T-helper 17 cell (primary cell): ENCODE measurements at places on chromosomes 1 and 21. TPM values are rescaled to one million over a fixed set of nuclear protein-coding genes. Genes with fewer than 3 reads are reported as not detected.

GRCh38 chr1:167137793-167138510 lies 44.1 kb downstream of the STYXL2 start:
- no peak for DNase-seq

DNA sequence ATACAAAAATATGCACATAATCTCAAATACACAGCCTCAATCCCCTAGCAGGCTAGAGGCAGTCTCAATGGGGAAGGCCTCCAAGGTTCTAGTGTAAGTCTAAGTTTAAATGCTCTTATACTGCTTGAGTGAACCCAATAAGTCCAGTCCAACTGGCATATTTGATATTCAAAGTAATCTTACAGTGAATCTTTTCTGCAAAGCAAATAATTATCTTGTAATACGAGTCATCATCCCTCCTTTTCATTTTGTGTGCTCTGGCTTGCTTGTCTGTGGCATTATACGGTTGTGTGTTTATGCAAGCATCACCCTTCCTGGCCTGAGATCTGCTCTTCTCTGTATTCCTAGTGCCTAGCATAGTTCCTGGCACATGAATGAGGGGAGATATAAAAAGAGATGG lies 166.9 kb upstream of the HMGB4 start:
- DNase-seq, result no peak

- no peak for DNase-seq
Observed at GRCh38 chr1:246640747-246641146, 74.5 kb downstream of the CNST start.

GRCh38 chr21:32772281-32773047 lies 909 bp upstream of the PAXBP1 start:
- peak; percentile 14 for DNase-seq

GRCh38 chr1:193054169-193054675 lies 4.9 kb downstream of the UCHL5 start:
- DNase-seq, result no peak

DNA sequence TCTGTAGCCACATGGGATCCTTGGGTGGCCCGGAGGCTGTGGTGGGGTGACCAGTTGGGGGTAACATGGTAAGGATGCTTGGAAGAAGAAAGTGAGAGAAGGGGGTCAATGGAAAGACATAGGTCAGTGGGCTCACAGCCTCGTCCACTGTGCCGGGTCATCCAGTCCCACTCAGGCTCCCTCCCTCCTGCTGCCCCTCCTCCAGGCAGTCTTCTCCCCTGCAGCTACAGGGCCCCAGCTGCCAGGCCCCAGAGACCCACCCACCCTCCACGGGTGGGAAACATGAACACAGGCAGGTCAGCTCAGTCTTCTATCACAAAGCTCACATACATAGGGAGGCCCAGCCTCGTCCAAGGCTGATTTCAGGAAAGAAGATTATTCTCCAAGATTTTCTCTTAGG lies 158.3 kb downstream of the ST6GALNAC5 start:
- no peak for DNase-seq

DNA sequence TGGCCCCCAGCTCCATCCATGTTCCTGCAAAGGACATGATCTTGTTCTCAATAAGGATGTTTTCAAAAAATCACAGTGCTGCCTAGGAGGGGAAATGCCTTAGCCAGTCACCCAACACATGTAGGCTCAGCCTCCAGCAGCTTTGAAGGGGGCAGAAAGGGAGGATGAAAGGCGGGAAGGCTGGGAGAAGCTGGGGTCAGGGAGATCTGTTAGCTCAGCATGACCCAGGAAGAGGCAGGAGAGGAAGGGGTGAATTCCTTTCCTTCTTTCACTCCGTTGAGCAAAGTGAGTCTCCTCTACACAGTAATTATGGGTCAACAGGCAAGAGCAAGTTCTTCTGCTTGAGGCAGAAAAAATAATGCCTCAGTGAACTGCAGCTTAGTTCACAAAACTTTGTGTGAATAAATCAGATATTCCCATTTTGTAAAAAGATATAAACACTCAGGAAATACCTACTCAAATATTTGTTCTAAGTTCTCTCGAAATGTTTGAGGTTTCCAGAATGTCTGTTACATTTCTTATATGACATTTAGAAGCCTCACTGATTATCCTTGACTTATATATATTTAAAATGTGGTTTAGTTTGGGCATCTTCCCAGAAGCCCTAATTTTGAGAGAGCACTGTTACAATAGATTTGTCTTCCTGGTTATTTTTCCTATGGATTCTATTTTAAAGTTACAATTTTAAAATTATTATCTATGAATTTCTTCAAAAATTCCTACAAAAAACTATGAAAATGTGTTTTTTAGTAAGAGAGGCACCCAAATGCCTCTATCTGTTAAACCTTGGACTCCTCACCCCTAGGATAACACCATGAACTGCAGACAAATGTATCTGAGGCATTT lies 116.8 kb downstream of the KCNJ6 start:
- no peak for DNase-seq

- no peak for DNase-seq
Observed at GRCh38 chr1:109792056-109792831, 28.5 kb upstream of the EPS8L3 start.

GRCh38 chr1:181190364-181191035 lies 102.0 kb downstream of the IER5 start:
- no peak for DNase-seq

The CD34 gene
- 0.20 TPM for total RNA-seq

The OR2T29 gene
- total RNA-seq, result not detected

The PROX1 gene
- total RNA-seq, result not detected

The LYPLAL1 gene
- 7.9 TPM for total RNA-seq

The C8A gene
- not detected for total RNA-seq

The ESPN gene
- total RNA-seq, result 15.7 TPM

The CCDC185 gene
- total RNA-seq, result not detected
